ENCODE measurements at places on chromosomes 2 and 18.
A peak's percentile ranks its signal among the peaks of the same experiment; 100 is the strongest.

DNA sequence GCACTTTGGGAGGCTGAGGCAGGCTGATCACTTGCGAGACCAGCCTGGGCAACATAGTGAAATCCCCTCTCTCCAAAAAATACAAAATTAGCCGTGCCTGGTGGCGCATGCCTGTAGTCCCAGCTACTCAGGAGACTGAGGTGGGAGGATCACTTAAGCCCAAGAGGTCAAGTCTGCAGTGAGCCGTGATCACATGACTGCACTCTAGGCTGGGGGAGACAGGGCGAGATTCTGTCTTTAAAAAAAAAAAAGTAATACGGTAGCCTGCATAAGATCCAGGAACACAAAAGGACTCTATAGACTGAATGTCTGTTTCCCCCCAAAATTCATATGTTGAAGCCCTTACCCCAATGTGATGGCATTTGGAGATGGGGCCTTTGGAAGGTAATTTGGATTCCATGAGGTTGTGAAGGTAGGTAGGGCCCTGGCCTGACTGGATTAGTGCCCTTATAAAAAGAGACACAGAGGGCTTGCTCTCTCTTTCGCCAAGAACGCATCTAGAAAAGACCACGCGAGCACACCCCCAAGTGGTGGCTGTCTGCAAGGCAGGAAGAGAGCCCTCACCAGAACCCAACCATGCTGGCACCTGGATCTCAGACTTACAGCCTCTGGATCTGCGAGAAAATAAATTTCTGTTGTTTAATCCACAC is 17.0 kb downstream of the MBOAT2 start:
- no peak for DNase-seq

- DNase-seq: peak; percentile 28
Observed at GRCh38 chr2:98608962-98609604, 694 bp downstream of the UNC50 start.

- DNase-seq: no peak
Observed at GRCh38 chr2:205408696-205409095, 273.6 kb upstream of the NRP2 start.

DNA sequence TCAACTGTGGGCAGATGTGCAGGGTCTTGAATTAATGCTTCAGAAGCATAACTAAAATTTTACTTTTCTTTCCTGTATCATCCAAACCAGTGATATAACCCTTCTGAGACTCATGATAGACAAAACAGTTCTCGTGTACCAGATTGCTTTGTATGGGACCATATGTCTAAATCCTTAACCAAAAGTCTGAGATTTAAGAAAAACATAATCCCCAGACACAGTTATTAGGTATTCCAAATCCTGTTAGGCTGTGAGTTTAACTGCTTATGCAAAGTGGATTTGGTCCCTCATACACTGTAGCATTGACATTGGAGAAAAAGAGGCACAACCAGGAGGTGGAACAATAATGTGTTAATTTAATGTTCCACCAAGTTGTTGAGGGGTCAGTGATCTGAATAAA is 235.0 kb downstream of the PMAIP1 start:
- DNase-seq: no peak

DNA sequence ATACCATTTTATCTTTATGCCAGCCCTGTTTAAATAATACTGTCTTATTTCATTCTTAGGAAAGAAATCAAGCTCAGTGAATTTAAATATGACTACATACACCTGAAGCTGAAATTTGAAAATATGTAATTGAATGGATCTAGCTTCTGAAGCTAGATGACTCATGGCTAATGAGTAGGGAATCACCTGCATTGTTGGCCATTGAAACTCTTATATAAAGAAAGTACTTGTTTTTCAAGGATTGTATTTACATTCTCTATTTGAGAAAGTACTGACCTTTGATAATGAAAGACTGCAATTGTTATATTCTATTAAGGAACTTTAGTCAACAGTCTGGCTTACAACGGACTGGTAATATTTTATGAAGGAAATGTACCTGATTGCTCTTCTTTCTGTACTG is 346.7 kb upstream of the LRATD1 start:
- no peak for DNase-seq

DNA sequence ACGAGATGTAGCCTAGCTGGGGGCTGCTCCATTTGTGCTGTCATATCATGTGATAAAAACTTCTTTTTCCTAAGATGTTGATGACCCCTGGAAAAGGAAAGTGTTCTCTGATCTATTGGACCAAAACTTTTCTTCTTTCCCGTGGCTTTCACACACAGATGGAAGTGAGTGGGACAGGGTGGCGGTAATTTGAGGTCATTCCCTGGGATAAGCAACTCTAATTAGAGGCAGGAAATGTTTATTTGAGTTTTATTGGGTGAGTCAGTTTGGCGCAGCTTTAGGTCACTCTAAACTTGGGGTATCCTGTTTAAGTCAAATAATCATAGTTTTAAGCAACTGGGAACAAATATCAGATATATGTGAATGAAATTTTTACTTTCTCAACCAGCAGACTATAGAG is 221.0 kb upstream of the EPAS1 start:
- DNase-seq: no peak

GRCh38 chr2:183195998-183196409 is 71.8 kb downstream of the NUP35 start:
- DNase-seq: no peak

DNA sequence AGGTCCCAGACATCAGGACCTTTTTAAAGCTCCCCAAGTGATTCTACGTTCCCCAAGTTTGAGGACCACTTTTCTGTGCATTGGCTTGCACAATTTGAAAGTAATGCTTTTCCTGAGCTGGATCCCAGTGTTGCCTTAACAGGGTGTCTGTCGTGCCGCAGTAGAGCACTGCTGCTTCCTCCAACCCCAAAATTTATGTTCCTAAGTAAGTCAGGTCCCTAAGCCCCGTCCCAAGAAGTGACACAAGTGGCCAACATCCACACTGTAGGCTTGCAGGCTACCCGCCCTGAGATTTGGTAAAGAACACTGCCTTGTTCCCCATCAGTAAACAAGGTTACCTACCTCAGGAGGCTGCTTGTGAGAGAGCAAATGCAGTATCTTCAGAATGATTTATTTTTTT is 2.0 kb downstream of the SFT2D3 start:
- DNase-seq: no peak

DNA sequence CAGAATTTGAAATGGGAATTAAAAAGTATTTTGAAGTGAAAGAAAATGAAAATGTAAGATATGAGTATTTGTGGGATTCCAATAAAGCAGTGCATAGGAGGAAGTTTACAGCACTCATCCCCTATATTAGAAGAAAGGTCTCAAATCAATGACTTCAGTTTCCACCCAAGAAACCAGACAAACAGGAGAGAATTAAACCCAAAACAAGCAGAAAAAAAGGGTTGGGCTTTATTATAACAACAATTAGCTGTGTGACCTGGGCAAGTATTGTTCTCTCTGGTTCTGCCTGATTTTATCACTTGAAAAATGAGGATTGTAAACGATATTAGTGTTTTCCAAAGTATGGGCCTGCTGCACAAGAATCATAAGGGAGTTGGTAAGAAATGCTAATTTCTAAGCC is 18.3 kb upstream of the LYPD6 start:
- DNase-seq: no peak

- DNase-seq: no peak
Observed at GRCh38 chr18:75723521-75724340, 296.2 kb upstream of the SMIM21 start.
